NCI-H1092 (cell line): ENCODE measurements at places on chromosomes 3 and 15.

- DNase-seq: no peak
Measured at GRCh38 chr3:43525941-43526607, 95.7 kb downstream of the ANO10 start.

- DNase-seq: no peak
Measured at GRCh38 chr3:23103764-23104163, 99.4 kb upstream of the UBE2E2 start.

- no peak for DNase-seq
Measured at GRCh38 chr15:90087454-90088154, 14.7 kb downstream of the IDH2 start.

- DNase-seq: no peak
Measured at GRCh38 chr15:64928626-64929220, 17.0 kb downstream of the ANKDD1A start.

DNA sequence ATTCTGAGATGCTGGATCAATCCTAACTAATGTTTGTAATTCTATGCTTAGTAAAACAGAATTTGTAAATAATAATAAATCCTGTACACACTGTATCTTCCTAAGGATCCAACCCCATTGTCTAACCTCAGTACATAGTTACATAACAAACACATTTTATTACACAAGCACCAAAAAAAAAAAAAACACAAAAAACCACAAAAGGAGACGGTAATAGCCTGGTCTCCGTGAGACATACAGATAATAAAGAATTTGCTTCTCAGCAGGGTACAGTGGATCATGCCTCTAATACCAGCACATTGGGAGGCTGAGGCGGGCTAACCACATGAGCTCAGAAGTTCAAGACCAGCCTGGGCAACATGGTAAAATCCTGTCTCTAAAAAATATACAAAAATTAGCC is 558.7 kb downstream of the MAGI1 start:
- no peak for DNase-seq

GRCh38 chr15:36232491-36232890 is 346.9 kb upstream of the CDIN1 start:
- no peak for DNase-seq

- no peak for DNase-seq
Measured at GRCh38 chr3:194168994-194169393, 33.0 kb downstream of the HES1 start.

GRCh38 chr15:50773389-50773788 is 7.9 kb upstream of the SPPL2A start:
- DNase-seq: no peak

DNA sequence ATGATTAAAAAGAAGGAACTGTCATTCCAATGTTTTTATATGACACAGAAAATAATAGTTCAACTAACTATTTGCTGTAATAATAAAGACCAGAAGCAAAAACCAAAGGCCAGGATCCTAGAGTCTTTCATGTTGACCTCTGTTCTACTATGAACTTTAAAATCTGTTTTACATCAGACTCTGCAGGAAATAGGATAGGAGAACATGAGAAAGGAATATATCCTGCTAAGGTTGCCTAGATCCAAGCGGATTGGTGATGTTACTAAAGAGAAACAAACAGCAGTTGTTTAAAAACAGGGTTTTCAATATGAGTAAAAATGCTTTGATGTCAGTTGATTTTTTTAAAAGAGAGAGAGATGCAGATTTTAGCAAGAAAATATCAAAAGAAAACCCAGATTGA is 549.6 kb downstream of the ZIC1 start:
- DNase-seq: no peak

- DNase-seq: no peak
Measured at GRCh38 chr3:44090036-44090435, 151.7 kb upstream of the TOPAZ1 start.

DNA sequence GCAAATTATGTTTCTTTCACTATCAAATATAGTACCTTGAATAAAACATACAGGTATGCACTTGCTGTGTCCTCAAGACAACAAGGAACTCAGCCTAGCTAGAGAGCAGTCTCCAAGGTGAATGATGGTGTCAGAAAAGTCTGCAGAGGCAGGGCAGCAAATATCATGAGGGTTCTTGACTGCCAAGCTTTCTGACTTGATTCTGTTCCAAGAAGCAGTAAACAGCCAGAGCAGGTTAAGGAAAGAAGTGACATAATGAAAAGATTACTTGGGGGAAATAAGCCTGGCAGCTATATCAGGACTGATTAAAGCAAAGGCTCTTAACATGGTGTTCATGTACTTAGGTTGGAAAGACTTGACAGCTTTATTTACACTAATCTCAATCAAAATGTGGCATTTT is 192.2 kb upstream of the GADL1 start:
- no peak for DNase-seq

GRCh38 chr3:146044046-146044445 is 116.9 kb downstream of the PLOD2 start:
- no peak for DNase-seq
